Kidney (tissue), 22 donors: ENCODE measurements at places on chromosomes 4 and X. TPM values are rescaled to one million over a fixed set of nuclear protein-coding genes. Genes with fewer than 3 reads are reported as not detected.

Gene MXRA5
- 12.2 TPM for total RNA-seq

GRCh38 chrX:46178763-46179162 lies 366.5 kb downstream of the ZNF674 start:
- no peak overlapping the region for H3K27ac ChIP-seq
- no peaks in the 10 kb centered on the region for H3K4me1 ChIP-seq
- DNase-seq = no peak
- no peaks in the 10 kb centered on the region for H3K36me3 ChIP-seq
- no peak overlapping the region for H3K4me3 ChIP-seq

GRCh38 chrX:86830685-86831084 lies 682.4 kb downstream of the DACH2 start:
- H3K4me1 ChIP-seq = no peaks in the 10 kb centered on the region
- no peaks in the 10 kb centered on the region for H3K27me3 ChIP-seq
- DNase-seq = no peak

Gene PPARGC1A
- total RNA-seq = 80.8 TPM
